ENCODE measurements at places on chromosomes 11 and 22. TPM values are rescaled to one million over a fixed set of nuclear protein-coding genes. Genes with fewer than 3 reads are reported as not detected.

DNA sequence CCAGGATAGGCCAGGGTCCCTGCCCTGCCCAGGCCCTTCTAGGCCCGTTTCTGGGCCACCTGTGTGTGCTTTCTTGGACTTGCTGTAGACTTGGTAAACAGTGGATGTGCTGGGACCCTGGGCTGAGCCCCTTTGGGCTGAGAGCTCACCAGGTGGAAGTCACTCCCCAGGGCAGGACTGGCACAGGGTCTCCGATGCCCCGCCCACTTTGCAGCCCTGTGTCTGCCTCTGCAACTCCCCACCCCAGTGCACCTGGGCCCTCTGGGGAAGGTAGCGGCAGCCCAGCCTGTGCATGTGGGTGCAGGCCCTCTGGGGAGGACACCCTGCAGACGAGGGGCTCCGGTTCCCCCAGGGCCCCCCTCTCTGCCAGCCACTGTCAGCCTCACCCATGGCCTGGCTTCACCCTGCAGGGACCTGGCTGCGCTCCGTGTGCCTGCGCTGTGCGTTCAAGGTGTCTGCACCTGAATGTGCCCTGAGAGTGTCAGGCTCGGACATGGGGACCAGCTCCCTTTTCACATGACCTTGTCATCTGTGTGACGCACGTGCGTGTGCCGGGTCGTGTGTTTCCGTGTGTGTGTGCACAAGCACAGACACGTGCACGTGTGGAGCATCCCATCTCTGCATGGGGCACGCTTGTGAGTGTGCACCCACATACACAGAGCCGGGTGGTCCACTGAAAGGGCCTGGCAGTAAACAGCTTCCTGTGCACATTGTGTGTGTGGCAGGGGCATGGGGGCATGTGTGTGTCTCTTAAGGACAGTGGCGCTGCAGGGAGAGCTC lies 118.5 kb downstream of the KCNQ1OT1 start:
- no peak overlapping the region for H3K4me3 ChIP-seq
- DNase-seq, result no peak
- no peak overlapping the region for H3K27ac ChIP-seq
- no peaks in the 10 kb centered on the region for H3K4me1 ChIP-seq
- no peaks in the 10 kb centered on the region for H3K27me3 ChIP-seq

GRCh38 chr11:32729976-32730375 lies 64.5 kb downstream of the CCDC73 start:
- H3K27ac ChIP-seq, result no peak overlapping the region
- DNase-seq, result peak; percentile 61
- no peaks in the 10 kb centered on the region for H3K27me3 ChIP-seq
- H3K4me3 ChIP-seq, result no peak overlapping the region
- H3K36me3 ChIP-seq, result no peaks in the 10 kb centered on the region

DNA sequence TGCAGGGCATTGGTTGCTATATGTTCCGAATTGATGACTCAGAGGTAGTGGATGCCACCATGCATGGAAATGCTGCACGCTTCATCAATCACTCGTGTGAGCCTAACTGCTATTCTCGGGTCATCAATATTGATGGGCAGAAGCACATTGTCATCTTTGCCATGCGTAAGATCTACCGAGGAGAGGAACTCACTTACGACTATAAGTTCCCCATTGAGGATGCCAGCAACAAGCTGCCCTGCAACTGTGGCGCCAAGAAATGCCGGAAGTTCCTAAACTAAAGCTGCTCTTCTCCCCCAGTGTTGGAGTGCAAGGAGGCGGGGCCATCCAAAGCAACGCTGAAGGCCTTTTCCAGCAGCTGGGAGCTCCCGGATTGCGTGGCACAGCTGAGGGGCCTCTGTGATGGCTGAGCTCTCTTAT lies 5.4 kb upstream of the TTC36 start:
- H3K27ac ChIP-seq, result no peak overlapping the region
- H3K4me1 ChIP-seq, result no peaks in the 10 kb centered on the region
- H3K4me3 ChIP-seq, result no peak overlapping the region
- H3K36me3 ChIP-seq, result peaks cover 56% of the 10 kb centered on the region

- H3K36me3 ChIP-seq, result no peaks in the 10 kb centered on the region
- no peak for DNase-seq
- H3K4me3 ChIP-seq, result no peak overlapping the region
- H3K4me1 ChIP-seq, result no peaks in the 10 kb centered on the region
- H3K27ac ChIP-seq, result no peak overlapping the region
- no peaks in the 10 kb centered on the region for H3K27me3 ChIP-seq
Measured at GRCh38 chr22:33018232-33018864, 39.8 kb downstream of the SYN3 start.

The DCPS gene
- total RNA-seq, result 11.3 TPM

GRCh38 chr22:46655861-46656608 lies 35.8 kb downstream of the GRAMD4 start:
- H3K27ac ChIP-seq, result no peak overlapping the region
- H3K36me3 ChIP-seq, result no peaks in the 10 kb centered on the region
- H3K4me1 ChIP-seq, result peaks cover 12% of the 10 kb centered on the region
- no peak for DNase-seq

DNA sequence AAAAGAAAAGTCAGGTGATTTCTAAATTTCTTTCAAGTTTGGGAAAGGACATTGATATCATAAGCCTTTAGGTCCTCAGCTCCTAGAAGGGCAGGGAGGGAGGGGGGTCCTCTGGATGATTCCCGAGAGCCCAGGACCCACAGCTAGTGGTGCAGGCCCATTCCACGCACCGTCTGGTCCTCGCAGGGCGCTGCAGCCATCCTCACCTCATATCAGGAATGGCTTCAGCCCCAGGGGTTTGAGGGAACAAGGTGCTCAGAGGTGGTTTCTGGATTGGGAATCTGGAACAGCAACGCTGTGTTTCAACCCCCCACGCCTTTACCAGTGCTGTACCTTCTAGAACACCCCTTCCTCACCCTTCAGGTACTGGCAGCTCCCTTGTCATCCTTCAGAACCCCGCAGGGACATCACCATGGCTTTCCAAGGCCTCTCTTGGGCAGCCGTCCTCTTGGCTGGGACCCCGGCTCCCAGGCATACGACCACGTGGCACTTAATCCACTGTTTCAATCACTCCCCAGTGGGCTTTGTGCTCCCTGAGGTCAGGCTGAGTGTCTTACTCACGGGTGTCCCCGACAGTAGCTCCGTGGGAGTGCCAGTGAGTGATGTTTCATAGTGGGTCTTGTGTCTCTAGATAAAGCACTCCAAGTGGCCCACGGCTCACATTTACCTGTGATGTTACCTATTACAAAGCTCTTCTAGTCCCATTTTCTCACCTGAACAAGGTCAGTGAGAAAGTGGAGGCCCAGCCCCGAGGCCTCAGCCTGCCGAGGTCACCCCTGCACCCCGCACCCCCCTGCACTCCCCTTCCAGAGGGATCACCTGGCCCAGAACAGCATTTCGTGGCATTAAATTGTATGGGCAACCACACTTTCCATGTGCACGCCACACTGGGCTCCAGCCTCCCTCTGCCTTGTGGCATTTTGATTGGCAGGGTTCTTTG lies 93.9 kb downstream of the MORC2 start:
- no peaks in the 10 kb centered on the region for H3K27me3 ChIP-seq
- no peak overlapping the region for H3K4me3 ChIP-seq
- no peak overlapping the region for H3K27ac ChIP-seq

The KCNK7 gene
- not detected for total RNA-seq

DNA sequence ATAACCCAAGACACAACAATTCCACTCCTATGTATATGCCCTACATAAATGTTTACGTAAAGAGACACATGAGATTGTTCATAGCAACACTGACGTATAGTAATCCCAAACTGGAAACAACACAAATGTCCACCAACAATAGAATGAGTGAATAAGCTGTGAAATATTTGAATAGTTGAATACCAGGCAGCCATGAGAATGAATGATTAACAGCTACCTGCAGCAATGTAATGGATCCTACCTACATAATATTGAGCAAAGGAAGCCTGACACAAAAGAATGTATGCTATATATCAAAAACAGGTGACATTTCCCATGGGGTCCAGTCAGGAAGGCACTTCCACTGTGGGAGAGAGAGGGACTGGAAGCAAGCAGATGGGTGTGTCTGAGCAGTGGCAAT lies 92.8 kb upstream of the LINC01488 start:
- no peaks in the 10 kb centered on the region for H3K36me3 ChIP-seq
- H3K27me3 ChIP-seq, result peaks cover 2% of the 10 kb centered on the region
- DNase-seq, result no peak
- H3K27ac ChIP-seq, result no peak overlapping the region
- H3K4me3 ChIP-seq, result no peak overlapping the region
